Activated T-helper 17 cell treated with anti-CD3 and anti-CD28 coated beads, Interleukin-2, amount 50 U/mL, for 72 hours (primary cell): ENCODE measurements at places on chromosomes 3 and 15.
A peak's percentile ranks its signal among the peaks of the same experiment; 100 is the strongest.

DNA sequence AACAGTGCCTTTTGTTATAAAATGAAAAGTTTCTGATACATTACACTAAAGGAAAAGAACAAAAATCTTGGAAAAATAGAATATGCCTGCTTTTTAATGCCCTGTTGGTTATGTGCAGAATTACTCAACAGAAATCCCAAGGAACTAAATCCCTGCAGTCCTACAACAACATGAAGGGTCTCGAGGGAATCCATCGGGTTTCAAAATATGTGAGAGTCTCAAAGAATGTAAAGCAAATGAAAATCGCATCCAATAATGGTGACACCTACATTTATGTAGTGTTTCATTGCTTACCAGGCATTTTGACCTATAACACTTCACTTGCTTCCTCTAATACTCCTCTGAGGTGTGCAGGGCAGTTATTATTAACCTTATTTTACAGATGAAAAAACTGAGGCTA, 411.3 kb downstream of the FOXP1 start:
- no peak for ATAC-seq

DNA sequence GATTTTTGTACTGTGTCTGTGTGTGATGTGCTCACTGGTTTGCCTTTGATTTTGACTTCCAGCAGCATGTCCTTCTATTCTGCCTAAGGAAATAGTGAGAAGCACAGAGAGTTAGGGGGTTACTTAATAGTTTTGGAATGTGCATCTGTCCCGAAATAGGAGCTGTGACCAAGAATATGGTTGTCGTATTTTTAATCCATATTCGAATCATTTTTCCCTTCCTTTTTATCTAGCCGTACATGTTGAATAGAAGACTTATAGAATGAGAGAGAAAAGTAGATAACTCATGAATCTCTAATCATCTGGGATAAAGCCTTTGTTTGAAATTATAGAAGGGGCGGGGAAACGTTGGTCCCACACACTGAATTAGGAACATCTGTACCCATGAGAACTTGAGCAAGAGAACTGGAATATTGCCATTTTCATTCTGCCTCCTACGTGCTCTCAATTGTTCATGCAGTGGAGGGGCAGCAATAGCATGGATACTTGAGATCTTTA, 23.6 kb downstream of the CRTC3 start:
- no peak for ATAC-seq

DNA sequence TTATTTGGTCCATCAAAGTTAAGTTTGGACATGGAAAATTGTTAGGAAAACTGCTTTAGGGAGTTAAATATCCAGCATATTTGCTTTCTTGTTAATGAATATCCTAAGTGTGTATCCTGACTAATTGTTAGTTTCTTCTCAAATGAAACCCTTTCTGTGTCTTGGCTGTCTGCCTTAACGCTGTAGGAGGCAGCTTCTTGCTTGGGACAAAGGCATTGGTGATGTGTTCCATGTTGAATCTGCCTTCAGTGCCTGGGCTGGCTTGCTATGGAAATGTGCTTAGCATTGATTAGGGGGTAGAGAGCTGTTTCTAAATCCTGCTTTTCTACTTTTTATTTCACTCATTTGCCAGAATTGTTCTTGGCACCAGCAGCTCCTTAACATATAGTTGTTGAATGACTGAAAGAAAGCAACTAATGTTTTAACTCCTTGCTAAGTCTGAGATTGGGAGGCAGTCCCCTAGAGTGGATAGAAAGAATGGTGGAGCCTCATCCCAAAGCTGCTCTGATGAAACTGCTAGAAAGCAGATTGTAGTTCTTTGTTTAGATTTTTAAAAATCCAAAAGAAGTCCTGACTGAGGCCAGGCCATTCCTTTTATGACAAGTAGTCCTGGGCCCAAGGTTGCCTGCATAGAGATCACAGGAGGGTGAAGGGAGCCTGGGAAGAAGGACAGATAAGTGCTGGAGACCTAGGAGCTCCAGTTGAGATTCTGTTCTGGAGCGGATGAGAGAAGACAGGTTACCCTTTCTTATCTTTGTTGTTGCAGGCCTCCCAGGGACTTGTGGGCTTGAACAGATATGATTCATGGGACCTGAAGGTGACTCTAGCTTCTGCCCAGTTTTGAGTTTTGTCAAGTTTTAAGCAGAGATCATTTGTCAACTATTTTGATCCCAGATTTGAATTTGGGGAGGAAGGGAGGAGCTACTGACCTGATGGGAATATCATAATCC, 39.3 kb downstream of the OXNAD1 start:
- peak; percentile 49 for ATAC-seq

DNA sequence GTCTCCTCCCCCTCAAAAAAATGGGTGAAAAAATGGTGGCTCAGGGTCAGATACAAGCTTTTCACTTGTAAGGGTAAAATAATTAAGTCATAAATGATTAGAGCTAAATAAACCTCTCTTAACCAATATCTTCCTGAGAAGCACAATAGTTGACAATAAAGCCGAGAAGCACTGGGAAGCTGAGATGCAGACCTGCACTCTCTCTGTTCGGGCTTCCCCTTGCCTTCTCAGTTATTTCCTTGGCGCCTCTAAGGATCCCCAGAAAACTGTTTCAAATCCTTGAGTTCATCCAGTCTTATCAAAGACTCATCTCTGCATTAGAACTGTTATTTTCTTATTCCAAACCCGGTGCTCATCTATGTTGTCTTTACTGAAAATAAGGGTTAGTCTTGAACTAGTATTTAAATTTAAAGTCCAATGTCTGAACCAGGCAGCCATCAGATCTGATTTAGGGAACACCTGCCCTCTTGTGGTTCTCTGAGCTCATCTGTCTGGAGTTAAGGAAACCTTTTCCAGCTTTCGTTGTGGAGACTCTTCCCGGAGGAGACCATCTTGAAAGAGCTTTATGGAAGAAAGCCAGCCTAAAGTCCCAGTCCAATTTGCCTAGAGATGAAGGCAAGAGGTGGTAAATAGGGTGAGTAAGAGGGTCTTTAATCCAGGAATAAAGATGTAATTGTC, 256.4 kb upstream of the MCTP2 start:
- ATAC-seq, result no peak

DNA sequence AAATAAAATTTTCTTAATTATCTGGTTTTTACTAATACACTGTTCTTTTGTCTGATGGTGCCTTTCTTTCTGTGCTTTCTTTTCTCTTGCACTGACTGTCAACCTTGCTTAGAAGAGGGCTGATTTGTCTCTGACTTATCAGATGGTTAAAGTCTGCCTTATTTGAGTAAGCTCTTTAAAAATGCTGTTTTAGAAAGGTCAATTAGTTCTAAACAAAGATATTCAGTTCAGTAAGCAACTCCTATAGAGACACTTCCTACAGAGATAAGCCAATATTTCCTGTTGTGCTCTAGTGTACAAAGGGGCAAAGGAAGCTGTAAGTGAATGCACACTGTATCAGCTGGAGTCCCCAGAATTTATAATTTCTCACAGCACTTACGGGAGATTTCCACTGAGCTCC, 153.4 kb upstream of the TSPAN3 start:
- ATAC-seq, result no peak

DNA sequence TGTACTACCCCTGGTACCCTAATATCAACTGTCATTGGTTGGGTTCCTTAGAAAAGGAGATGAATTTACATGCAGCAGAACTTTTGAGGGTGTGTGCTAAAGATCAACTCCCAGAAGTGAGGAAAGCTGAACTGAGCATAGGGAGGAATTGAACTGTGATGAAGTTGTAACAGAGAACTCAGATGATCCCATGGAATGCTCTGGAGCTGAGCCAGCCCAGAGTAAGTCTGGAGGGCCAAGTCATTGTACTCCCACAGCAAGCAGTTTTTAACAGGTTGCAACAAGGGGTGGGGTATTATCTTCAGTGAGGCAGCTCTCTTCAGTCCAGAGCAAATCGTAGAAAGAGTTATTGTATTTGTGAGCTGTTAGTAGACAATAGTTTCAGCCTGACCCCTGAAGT, 572.3 kb downstream of the PYDC2 start:
- ATAC-seq, result no peak

DNA sequence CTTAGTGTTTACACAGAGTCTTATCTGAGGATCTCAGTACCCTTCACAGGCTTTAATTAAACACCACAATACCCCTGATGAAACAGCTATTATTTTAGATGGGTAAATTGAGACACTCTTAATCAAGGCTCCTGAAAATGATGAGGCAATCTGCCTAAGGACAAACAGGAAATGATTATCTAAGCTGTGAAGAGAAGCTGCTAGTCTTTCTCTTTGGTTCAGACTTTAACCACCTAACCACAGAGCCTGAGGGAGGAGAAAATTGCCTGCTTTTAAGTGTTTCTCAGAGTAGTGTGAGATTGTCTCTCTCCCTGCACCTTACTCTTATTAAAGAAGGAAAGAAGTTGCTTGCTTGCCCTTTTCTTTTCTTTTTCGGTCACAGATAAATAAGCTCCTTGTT, 364.3 kb upstream of the ADAMTS9 start:
- ATAC-seq, result no peak

- ATAC-seq, result no peak
Measured at GRCh38 chr3:111881480-111881879, 22.4 kb downstream of the PHLDB2 start.

- no peak for ATAC-seq
Measured at GRCh38 chr3:50338965-50339364, 1.7 kb downstream of the RASSF1 start.

GRCh38 chr15:38474155-38474757, 20.3 kb downstream of the FAM98B start:
- peak; percentile 99 for ATAC-seq

GRCh38 chr3:21585216-21585740, 165.7 kb downstream of the ZNF385D start:
- ATAC-seq, result no peak

DNA sequence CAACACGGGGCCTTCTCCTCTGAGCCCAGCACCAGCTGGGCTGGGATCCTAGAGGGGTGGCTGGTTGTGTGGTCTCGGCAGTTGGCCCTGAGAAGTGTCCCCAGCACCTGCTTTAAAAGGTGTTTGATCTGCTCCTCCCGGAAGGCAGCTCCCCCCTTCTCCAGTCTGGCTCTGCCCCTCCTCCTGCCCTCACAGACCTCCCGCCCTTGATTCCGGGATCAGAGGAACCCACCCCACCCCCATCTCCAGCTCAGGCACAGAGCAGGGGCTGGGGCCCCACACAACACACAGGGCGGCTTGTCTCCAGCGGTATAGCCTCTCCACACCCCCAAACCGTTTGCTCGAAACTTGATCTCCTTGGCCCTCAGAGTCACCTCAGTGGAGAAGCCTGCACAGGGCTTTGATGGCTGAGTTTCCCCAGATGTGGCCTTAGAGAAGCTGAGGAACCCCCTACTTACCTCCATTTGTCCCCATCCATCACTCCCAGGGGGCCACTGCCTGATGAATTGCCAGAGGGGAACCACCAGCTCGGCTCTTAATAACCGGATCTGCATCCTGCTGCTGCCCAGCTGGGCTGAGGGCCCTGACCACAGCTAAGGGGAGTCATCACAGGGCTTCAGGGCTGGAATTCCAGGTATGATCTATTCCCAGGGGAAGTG, 6.4 kb upstream of the STRA6 start:
- ATAC-seq, result no peak

DNA sequence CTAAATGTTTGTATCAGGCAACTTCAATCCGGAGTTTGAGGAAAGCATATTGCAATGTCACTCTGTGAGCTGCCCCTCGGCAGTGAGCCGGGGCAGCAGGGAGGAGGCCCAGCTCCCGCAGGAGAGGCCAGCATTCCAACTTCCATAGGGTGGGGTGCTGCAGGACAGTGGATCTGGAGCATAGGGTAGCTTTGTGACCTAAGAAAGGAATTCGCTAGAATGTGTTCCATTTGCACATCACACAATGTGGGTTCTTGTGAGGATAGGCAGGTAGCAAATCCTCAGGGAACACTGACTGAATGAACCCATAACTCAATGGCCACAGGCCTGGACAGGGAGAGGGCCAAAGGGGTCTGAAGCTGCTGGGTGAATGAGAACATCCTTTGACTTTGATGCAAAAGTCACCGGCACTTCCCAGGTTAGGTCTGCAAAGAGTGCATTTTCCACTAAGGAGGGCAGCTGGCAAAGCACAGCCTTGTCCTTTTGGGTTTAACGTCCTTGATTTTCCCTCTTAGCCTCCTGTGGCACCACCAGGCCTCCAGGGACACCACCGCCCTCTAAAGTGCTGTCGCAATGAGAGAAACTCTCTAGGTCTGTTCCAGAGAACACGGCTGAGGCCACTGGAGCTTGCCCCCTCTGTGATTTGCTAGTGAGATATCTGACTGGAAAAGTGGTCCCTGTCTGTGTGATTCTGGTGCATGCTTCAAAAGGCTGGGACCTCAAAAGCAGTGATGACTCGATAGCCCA, 36.2 kb downstream of the GABRB3 start:
- ATAC-seq, result no peak

- peak; percentile 23 for ATAC-seq
Measured at GRCh38 chr3:28224430-28224829, 17.0 kb upstream of the CMC1 start.

GRCh38 chr3:50583897-50584296, 14.6 kb downstream of the HEMK1 start:
- ATAC-seq, result no peak

DNA sequence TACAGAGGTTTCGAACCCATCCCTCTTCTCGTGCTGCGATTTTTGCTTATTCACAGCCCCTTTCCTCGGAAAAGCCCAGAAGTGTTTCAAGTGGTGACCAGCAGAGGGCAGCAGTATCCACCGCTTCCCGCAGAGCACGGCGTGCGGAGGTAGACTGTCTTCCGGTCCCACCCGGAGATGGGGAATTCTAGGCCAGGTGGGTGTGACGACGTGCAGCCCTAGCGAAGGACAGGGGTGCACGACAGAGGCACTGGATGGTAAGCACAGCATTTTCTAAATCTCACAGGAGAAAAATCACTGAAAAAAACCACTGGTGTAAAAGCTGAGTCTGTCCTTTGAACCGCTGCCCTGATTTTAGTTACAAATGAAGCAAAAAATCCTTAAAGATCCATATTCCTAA, 7.4 kb upstream of the PSMD6 start:
- ATAC-seq, result peak; percentile 99

- no peak for ATAC-seq
Measured at GRCh38 chr3:161101609-161102008, 3.5 kb downstream of the B3GALNT1 start.

DNA sequence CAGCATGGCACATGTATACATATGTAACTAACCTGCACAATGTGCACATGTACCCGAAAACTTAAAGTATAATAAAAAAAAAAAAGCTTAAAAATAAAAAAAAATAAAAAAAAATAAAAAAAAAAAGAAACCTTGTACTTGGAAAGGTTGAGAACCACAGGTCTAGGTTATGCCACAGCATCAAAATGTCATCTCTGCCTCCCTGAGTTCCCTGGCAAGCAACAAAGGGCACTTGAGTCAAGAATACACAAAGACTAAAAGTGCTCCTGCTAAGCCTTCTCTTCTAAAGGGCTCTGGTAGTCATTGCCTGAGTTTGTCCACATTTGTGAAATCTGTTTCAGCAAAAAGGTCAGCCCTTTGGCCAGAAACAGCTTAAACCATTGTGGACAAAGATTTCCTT, 395.8 kb upstream of the CCDC54 start:
- ATAC-seq, result no peak
